Vagina (tissue), 2 donors: ENCODE measurements at places on chromosomes 16 and 17.

DNA sequence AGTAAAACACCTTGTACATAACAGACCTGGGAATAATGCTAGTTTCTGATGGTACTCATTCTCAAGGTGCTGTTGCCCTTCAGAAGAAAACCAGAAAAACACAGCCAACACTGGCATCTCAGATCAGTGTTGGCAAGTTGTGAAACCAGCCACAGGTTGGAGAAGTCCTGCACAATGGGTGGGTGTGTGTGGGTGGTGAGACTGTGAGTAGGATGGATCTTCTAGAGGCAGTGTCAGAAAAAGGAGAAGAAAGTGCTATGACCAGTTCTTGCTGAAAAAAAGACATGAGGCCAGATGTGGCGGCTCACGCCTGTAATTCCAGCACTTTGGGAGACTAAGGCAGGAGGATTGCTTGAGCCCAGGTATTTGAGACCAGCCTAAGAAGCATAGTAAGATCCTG is 35.2 kb upstream of the SMIM36 start:
- DNase-seq, result no peak

- no peak for DNase-seq
These were observed 104.7 kb downstream of the ENGASE start for GRCh38 chr17:79179334-79179733.

GRCh38 chr17:35733366-35733765 is 1.9 kb downstream of the RASL10B start:
- no peak for DNase-seq

DNA sequence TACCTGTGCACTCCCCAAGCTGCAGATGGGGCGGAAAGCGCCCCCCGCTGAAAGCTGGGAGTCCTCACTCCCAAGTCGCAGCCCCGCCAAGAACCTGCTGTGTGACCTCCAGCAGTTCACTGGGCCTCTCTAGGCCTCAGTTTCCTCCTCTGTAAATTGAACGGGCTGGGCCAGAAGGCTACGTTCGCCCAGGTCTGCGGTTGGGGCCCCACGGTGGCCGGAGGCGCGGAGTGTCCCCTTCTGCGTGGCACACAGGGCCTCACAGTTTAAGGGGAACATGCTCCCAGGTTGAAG is 628 bp downstream of the GALK1 start:
- DNase-seq, result no peak

GRCh38 chr17:39227364-39227919 is 1.7 kb upstream of the STAC2 start:
- DNase-seq, result no peak

- DNase-seq, result no peak
These were observed 1.2 kb downstream of the ARHGAP44 start for GRCh38 chr17:12790249-12791106.

GRCh38 chr16:50859628-50860360 is 117.9 kb downstream of the CYLD start:
- DNase-seq, result peak; percentile 82

DNA sequence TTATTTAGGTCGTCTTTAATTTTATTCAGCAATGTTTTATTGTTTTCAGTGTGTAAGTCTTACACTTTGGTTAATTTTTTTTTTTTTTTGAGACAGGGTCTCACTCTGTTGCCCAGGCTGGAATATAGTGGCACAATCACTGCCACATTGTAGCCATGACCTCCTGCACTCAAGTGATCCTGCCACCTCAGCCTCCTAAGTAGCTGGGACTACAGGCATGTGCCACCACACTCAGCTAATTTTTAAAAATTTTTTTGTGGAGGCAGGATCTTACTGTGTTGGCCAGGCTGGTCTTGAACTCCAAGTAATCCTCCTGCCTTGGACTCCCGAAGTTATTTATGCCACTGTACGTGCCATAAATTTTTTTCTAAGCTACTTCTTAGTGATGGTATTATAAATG is 14.5 kb downstream of the RPS6KB1 start:
- DNase-seq, result no peak

DNA sequence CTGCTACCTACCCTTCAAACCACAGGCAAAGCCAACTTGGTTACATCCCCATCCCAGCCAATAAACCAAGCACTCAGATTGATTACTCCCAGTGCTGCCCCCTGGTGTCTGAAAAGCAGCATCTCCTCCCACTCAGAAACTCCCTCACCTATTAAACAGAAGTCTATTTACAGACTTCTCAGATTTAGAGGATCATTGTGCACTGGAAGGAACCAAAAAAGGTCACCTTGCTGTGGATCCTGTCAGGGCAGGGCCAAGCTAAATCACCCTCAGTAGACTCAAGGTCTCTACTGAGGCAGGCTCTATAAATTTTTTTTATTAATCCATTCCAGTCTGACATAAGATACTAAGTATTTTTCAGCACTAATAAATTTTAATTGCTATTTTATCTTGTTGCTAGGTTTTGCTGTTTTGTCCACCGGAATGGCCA is 17.6 kb downstream of the HIGD1B start:
- DNase-seq, result no peak

GRCh38 chr16:11030990-11031510 is 86.7 kb downstream of the CLEC16A start:
- DNase-seq, result no peak

GRCh38 chr16:4309102-4309832 is 6.6 kb upstream of the GLIS2 start:
- DNase-seq, result no peak

DNA sequence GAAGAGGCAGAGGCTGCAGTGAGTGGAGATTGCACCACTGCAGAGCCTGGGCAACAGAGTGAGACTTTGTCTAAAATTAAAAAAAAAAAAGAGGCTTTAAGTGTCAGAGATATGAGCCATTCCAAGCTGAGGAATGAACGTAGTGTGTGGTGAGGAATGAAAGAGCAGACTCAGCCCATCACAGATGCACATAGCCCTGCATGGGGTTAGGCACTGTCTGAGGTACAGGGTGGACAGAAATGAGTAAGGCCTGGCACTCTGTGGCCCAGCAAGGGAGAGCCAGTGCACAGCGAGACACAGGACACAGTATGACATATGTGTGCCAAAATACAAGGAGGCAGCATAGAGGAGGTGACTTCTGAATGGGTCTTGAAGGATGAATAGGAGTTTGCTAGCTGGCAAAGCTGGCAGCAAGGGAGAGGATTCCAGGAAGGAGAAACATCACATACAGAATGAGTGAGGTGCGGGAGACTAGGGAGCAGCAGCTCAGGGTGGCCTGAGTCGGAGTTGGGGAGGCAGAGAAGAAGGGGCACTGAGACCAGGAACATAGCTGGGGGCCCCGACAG is 8.7 kb upstream of the ZNF469 start:
- no peak for DNase-seq

DNA sequence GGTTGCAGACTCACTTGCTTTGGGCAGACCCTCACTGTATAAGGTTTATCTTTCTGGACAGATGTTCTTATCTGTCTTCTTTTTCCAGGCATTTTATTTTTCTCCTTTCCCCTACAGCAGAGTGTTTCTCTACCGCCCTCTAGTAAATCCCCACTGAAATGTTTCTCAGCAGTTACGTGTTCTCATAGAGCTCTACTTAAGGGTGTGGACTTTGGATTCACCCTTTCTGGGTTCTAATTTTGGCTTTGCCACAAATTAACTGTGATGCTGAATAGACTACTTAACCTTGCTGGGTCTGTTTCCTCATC is 2.0 kb downstream of the ADAT1 start:
- DNase-seq, result no peak

- no peak for DNase-seq
These were observed 13.4 kb downstream of the ST6GALNAC1 start for GRCh38 chr17:76630151-76630550.

DNA sequence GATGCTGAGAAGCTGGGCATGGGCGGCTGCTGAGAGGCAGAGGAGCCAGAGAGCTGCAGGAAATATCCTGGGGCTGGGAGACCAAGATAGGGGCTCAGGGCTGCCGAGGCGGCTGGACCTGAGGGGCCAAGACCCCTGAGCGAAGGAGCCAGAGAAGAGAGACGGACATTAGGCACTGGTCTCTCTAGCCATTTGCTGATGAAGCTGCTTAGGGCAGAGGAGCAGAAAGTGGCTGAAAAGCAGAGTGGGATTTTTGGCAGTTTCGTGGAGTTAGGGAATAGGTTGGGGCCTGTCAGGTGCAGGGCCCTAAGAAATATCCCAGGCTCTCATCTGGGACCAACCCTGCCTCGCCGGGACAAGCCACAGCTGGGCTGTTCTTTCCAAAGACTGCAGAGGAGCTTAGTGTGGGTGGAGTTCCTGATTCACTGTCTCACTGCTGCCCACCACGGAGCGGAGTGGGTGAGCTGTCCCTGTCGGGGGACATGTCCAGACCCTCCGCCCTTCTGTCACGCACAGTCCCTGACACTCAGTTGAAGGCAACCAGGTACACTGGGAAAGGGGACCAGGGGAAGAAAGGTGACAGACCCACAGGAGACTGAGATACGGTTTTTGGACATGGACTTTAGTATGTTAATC is 11.3 kb upstream of the DNASE1 start:
- DNase-seq, result no peak

GRCh38 chr17:50535407-50535806 is 2.9 kb downstream of the EPN3 start:
- no peak for DNase-seq
